ENCODE measurements at places on chromosomes 5 and 9.

- no peak for DNase-seq
Measured at GRCh38 chr9:93138171-93138764, 4.2 kb upstream of the NINJ1 start.

- no peak for DNase-seq
Measured at GRCh38 chr9:80213613-80214012, 641.8 kb downstream of the TLE4 start.

GRCh38 chr5:65796269-65796668 lies 74.3 kb downstream of the NLN start:
- no peak for DNase-seq

- no peak for DNase-seq
Measured at GRCh38 chr9:128637656-128638055, 19.0 kb downstream of the DYNC2I2 start.

DNA sequence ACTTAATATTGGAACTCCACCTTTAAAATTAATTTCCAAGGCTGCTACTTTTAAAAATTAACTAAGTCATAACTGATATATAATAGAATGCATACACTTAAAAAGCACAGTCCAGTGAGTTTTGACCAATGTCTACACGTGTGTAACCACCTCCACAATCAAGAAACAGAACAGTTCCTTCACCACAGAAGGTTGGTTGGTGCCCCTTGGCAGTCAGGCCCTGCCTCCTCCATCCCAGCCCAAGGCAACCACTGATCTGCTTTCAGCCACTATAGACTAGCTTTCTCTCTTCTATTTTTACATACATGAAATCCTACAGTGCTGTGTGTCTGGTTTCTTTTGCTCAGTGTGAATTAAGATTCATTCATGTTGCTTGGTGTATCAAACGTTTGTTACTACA lies 215.2 kb downstream of the CRB2 start:
- no peak for DNase-seq

GRCh38 chr5:100827481-100827889 lies 75.6 kb downstream of the ST8SIA4 start:
- no peak for DNase-seq

DNA sequence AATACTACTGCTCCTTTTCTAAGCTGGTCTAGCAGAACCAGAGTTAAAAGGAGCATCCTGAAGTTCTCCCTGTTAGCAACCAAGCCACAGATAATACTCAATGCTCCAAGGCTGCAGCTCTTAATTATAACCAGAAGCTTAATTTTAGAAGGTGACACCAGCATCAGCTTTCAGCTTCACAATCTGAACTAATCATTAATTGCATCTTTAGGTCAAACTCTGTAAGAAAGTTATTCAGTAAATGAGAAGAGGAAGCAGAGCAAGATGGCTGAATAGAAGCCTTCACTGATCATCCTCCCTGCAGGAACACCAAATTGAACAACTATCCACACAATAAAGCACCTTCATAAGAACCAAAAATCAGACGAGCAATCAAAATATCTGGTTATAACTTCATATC lies 38.5 kb downstream of the APBA1 start:
- no peak for DNase-seq

- no peak for DNase-seq
Measured at GRCh38 chr5:150353032-150353675, 4.3 kb upstream of the TCOF1 start.
